ENCODE measurements at places on chromosomes 7 and 10.

DNA sequence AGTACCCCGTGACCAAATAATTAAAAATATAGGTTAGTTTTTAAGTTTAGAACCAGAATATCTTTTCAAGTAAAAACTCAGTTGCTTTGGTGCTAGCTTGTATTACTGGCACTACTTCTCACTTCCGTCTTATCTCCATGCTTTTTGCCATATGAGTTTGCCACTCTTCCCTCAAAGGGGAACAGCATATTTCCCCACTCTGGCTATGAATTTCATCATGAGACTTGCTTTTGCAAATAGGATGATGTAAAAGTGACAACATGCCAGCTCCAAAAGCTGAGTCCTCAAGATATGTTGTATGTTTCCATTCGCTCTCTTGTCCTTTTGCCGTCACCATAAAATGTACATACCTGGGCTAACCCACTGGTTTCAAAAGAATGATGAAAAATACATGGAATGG lies 178.1 kb upstream of the SEMA3A start:
- DNase-seq: no peak

- no peak for DNase-seq
Observed at GRCh38 chr10:130935128-130935439, 376.4 kb downstream of the TCERG1L start.

- DNase-seq: no peak
Observed at GRCh38 chr10:34384372-34384771, 430.7 kb downstream of the PARD3 start.

DNA sequence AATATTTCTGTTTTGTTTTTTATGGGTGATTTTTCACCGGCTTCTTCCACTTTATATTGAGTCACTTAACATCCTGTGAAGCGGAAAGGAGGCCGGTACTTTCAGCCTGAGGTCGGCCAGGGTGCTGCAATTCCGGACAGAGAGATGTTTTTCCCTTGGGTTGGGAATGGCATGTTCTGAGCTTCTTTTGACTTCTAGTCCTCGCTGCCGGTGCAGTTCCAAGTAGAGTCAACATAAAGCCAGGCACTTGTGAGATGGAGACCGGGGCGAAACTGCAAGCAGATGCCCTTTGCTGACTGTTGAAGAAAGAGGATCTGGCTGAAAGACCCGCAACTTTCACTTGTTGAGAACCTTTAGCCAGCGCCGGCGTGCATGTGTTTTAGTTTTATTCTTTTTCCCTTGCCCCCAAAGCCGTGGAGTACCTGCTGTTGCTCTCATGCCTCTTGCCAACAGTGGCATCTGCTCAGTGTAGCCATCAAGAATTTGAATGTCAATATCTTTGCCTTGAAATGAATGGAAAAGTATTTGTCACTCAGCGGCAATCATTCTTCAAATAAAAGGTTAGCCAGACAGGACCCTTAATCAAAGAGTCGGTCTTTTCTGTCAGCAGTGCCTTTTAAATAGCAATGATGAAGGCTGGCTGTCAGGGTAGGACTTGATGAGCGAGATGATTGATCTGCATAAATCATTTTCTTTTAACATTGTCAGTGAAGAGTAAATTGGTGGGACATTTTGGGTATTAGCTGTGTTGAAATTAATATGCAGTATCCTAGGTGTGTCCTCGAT lies 351.2 kb downstream of the LRMDA start:
- no peak for DNase-seq

DNA sequence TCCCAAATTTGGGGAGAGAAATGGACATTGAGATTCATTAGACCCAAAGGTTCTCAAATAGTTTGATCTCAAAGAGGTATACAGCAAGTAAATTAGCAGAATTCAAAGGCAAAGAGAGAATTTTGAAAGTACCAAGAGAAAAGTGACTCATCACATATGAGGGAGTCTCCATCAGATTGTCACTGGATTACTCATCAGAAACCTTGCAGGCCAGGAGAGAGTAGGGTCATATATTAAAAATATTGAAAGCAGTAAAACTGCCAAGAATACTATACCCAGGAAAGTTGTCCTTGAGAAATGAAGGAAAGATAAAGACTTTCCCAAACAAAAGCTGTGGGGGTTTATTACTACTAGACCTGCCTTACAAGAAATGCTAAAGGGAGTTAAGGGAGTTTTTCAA lies 140.6 kb downstream of the TMEM168 start:
- DNase-seq: no peak

- no peak for DNase-seq
Observed at GRCh38 chr10:68231817-68232251, at the start of gene ATOH7. Gene ATOH7, minus strand, starts transcription at chr10:68232113. Its CDS starts 436 bp downstream, at chr10:68231677.

DNA sequence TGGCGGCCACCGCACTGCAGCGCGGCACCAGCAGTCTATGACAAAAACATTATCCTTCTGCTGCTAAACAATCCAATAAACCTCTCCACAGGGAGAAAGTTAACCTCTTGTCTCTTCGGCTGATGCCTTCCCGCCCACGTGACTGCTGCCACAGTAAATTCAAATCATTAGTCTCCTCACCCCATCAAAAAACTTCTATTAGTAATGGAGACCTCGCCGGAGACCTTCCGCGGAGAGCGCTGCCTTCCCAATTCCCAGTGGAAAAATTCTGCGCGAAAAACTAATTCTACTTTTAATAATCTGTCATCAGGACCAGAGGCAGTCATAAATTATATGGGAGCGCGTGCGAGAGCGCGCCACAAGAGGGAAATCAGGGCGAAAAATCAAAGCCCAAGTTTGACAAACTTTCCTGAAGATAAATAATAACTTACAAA lies 90.0 kb upstream of the PAX2 start:
- DNase-seq: no peak

DNA sequence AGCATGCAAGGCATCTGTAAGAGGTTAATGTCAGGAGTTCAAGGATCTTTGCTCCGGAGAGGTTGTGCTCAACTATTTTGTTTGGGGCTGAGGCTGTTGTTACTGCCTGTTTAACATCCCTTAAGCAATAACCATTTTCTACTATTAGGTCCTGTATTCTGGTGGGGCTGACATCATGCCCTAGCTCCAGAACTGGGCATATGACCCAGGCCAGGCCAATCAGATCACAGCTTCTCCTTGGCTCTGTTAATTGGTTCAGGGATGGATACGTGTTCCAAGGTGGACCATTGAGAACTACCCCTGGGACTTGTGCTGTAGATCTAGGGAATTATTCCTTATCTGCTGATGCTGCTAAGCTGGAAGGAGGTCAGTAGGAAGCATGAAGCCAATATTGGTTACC lies 67.0 kb downstream of the SYPL1 start:
- DNase-seq: no peak

- no peak for DNase-seq
Observed at GRCh38 chr10:18501198-18501597, 150.2 kb downstream of the NSUN6 start.

DNA sequence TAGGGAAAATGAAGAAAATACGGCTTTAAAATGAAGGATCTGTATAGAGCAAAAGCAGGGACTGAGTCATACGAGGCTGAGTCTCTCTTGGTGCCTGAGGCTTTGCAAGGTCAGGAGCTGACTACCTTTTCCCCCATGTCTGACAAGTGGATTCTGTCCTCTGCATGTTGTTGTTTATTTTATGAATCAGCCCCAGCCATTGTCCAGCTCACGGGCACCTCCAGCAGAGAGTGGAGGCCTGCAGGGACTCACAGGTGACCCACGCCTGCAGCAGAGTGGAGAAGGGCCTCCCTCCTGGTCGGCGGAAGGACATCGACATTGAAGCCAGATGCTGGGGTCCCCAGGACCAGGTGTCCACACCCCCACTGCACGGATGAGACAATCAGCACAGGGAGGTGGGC lies 233.9 kb downstream of the WDR37 start:
- DNase-seq: no peak

GRCh38 chr10:102150970-102151773 lies 1.0 kb upstream of the NOLC1 start:
- no peak for DNase-seq

DNA sequence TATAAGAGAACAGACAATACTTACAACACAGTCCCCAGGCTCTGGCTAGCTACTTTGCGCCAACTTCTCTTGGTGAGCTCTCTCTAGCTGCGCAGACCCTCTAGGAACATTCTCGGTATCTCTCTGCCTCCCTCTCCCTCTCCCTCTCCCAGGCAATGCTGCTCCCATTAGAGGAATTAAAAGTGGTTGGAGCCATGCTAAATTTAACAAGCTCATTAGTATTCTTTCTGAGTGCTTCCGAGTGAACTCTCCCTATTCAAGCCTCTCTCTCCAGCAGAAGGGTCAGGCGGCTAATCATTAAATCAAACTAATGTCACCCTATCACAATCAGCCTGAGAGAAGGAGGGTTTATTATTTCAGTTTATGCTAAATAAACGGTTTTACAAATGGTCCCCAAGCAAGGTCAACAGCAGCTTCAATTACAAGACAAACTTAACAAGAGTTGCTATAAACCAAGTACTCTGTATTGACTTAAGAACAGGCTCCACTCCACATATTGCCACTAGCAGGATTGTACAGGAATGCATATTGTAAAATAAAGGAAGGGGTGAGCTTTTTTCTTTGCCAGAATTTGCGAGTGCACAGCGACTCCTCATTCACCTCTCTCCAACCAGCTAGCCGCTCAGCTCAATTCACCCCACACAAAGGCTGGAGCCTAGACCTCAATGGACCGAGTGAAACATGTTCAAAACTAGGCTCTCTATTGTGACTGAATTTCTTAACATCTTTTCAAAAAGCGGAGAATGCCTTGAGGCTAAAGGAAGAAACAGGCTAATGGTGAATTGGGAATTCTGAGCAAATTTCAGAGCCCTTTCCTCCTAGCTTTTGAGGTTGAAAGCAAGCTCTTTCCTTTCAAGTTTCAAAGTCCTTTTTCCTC lies 84.4 kb downstream of the GLI3 start:
- no peak for DNase-seq

GRCh38 chr7:106071999-106072714 lies 40.0 kb downstream of the SYPL1 start:
- no peak for DNase-seq

DNA sequence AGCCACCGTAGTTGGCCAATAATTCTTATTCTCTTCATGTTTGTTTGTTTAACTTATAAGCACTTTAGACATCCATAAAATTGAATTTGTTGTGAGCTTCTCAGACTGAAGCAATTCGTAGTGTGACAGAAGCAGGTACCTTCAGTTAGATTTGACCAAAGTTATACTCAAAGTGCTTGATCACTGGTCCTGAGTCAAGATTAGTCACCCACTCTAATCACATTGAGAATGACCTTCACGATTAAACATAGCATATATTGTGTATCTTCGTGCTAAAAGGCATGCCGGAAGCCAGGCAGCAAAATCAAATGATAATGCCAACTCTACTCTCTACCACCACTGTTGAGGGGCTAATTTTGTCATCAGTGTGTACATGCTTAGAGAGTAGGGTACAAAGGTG lies 763.7 kb upstream of the MBL2 start:
- DNase-seq: no peak

- no peak for DNase-seq
Observed at GRCh38 chr7:55191926-55192692, 173.0 kb upstream of the LANCL2 start.

GRCh38 chr10:18155321-18155720 lies 15.1 kb downstream of the CACNB2 start:
- DNase-seq: no peak

DNA sequence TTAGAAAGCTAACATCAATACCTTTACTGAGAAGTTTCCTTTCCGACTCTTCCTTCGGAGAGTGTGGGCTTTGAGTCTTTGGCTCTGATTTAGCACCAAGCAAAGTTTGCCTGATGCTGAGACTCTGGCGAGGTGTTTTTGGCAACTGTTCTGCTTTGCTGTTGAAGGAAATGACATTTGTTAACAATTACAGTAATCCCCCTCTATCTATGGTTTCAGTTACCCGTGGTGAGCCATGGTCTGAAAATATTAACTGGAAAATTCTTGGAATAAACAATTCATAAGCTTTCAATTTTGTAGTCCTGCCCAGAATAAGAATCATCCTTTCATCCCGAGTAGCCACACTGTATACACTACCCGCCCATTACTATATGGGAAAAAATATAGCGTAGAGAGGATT lies 126.3 kb downstream of the ARHGAP21 start:
- no peak for DNase-seq

GRCh38 chr7:79529881-79530235 lies 76.4 kb upstream of the MAGI2 start:
- DNase-seq: no peak

DNA sequence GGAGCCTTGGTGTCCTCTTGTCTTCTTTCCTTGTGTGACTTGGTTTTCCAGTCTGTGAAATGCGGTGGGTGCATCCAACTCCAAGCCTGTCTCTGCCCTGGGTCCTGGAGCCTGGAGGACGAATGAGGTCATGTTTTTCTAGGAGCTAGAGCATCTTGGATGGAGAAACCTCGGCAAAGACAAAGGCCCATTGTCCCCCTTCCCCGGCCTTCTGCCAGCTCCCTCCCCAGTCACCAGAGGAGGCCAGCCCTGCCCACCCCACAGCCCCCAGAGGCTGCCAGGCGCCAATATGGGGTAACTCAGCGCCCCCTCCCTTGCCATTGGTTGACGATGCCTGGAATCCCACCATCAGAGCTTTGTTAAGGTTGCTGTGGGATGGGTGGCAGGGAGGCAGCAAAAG lies 40.4 kb downstream of the KCTD7 start:
- no peak for DNase-seq

GRCh38 chr7:124992851-124993562 lies 63.4 kb upstream of the POT1 start:
- no peak for DNase-seq

DNA sequence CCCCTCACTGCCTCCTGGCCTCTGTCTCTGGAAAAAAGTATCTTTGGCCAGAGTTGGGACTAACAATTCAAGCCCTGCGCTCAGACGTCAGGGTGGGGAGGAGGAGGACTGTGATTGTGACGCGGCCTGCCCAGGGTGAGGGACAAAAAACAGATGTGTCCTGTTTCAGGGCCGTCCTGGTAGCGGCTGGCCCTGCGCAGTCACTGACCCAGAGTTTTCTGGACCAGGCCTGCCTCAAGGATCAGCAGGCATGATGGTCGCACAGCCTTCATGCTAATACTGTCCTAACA lies 110.1 kb downstream of the CYTH3 start:
- DNase-seq: no peak

- no peak for DNase-seq
Observed at GRCh38 chr7:128344431-128344774, 695 bp upstream of the RBM28 start.

- DNase-seq: no peak
Observed at GRCh38 chr10:70695241-70696030, 23.1 kb downstream of the ADAMTS14 start.

- DNase-seq: no peak
Observed at GRCh38 chr10:34954142-34954541, 136.0 kb downstream of the CUL2 start.

DNA sequence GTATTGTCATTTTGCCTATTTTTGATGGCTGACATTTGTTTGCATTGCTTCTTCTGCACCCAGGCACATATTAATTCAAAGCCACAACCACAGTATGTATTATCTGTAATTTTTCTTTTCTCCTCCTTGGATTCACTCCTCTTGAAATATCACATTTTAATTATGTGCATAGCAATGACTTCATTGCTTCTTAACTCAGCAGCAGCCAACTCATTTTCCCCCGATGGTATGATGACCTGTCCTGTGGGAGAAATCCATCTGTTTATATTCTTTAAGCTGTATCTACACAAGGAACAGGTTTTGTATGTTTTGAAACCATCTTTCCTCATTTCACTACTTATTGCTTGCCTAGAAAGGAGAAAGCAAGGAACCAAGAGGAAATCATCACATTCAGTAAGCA lies 588.8 kb downstream of the INHBA start:
- DNase-seq: no peak

- no peak for DNase-seq
Observed at GRCh38 chr10:35668865-35669650, 27.0 kb upstream of the FZD8 start.

GRCh38 chr10:19325581-19325980 lies 277.0 kb downstream of the MALRD1 start:
- DNase-seq: no peak

- no peak for DNase-seq
Observed at GRCh38 chr10:22500656-22501340, 155.5 kb downstream of the SPAG6 start.
